SK-N-DZ (cell line): ENCODE measurements at places on chromosomes 11 and 22.

GRCh38 chr11:25597696-25598095 is 734.2 kb upstream of the ANO3 start:
- no peak for DNase-seq

DNA sequence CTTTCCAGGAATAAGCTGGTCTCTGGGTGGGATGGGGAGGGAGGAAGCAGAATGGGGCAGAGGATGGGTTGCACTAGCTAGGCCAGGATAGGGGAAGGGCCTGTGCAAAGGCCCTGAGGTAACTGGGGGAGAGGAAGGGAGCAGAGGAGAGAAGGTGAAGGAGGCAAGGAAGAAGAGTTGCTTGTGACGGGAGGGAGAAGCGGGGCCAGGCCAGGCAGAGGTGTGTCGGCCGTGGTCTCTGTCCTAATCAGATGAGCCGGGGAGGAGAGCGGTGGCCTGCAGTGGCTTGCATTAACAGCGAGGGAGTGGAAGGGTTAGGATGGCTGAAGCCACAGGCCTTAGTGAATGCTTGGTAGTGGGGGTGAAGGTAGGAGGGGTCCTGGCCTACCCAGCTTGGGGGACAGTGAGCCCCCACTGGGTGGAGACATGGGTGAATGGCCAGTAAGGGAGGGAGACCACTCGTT is 6.0 kb upstream of the DERL3 start:
- DNase-seq, result peak; percentile 47

- no peak for DNase-seq
Observed at GRCh38 chr11:122322329-122322728, 206.3 kb upstream of the BLID start.

DNA sequence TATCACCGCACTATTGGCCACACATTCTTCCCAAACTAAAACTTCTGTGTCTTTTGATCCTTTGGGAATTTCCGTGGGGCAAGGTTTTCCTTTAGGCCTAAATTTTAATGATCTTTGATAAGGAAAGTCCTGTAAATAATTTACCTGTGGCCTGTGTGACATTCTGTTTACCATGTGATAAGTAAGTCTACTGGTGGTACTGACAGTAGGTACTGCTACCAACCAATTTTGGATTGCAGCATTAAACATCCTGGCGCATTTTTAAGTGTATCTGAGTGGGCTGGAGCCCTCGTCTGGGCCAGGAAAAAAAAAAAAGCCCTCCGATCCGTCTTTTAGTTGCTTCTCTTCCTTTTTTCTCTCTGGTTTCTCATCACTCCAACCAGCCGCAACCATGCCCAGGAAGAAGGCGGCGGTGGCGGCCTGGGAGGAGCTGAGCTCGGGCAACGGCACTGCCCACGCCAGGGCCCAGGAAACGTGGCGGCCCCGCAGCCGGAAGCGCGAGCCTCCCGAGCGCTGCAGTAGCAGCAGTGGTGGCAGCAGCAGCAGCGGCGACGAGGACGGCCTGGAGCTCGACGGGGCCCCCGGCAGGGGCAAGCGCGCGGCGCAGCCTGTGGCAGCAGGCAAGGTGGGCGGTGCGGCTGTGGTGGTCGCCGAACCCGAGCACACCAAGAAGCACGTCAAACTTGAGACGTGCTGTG is 33.6 kb downstream of the ASRGL1 start:
- DNase-seq, result no peak

GRCh38 chr22:49228431-49229037 is 599.1 kb downstream of the BRD1 start:
- DNase-seq, result no peak

GRCh38 chr11:74909812-74910211 is 39.1 kb downstream of the XRRA1 start:
- no peak for DNase-seq

DNA sequence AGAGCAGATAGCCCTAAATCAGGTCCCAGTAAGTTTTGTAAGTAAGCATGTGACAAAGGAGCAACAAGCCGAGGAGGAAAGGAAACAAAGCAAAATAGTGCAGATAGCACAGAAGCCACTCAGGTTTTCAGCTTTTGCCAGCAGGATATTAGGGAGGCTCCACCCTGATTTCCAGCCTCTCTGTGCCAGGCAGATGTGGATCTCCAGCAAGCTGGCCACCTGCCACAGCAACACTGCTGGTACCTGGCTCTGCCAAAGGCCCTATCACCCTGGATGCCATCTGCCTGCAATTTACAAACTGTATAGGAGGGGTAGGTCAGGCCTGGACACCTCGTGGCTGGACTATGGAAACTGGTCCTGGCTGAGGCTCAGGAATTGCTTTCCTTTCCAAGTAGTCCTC is 12.2 kb upstream of the NNMT start:
- no peak for DNase-seq

- DNase-seq, result no peak
Observed at GRCh38 chr22:31241200-31241599, 29.1 kb downstream of the LIMK2 start.

DNA sequence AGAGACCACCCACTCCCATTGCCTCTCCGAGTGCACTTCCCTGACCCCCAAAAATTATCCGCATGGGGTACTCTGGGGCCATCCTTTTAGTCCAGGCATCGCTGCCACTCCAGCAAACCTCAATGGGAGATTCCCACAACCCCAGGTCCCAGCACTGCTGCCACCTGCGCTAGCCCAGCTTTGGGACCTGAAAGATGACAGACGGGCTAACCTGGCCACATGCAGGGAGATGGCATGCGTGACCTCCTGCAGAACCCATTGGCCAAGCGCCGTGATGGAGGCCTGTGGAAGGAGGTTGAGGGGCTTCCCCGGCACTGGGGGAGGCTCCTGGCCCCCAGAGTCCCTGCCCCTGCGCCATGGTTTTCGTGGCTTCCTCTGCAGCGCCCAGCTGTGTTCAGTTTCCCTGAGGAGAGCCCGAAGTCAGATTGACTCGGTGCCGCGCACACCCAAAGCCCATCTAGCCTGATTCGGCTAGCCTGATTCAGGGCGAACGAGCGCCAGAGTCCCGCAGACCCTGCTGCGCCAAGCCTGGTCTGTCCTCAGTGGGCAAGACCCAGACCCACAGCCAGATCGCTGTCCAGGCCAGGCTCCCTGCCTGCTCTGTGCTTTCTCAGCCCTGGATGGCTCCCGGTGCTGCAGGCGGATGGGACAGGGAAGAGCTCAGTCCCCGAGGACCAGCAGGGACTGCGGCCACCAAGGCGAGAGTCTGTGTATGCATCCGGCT is 751 bp upstream of the WNT7B start:
- no peak for DNase-seq
